ENCODE measurements at places on chromosomes 16 and 17.

DNA sequence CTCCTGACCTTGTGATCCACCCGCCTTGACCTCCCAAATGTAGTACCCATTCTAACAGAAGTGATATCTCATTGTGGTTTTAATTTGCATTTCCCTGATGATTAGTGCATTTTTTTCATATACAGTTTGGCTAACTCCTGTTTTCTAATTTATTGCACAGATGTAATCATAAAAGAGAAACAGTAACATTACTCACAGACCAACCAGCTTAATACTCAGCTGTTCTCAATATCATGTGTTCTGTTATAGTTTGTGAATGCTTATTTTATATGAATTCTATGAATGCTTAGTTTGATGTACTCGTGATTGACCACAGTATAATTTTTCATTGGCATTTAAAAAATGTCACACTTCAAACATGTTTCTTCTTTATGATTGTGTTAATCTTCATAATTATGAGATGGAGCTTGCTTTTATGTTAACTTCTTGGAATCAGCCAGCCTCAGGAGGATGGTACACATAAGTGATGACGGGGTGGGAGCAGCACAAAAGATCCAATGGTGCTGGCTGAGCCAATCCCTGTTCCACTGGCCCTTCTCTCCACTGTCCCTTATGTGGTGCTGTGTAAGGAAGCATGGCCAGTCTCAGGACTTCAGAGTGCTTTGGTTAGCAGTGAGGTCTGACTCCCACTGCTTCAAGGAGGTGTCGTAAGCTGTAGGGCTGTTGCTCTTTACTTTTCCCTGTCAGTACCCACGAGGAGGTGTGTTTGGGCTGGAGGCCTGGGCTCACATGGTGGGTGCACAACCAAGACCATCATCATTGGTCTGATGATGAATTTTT lies 191.0 kb downstream of the SPECC1 start:
- DNase-seq = no peak

GRCh38 chr16:84603140-84603816 lies 14.6 kb downstream of the COTL1 start:
- DNase-seq = no peak

DNA sequence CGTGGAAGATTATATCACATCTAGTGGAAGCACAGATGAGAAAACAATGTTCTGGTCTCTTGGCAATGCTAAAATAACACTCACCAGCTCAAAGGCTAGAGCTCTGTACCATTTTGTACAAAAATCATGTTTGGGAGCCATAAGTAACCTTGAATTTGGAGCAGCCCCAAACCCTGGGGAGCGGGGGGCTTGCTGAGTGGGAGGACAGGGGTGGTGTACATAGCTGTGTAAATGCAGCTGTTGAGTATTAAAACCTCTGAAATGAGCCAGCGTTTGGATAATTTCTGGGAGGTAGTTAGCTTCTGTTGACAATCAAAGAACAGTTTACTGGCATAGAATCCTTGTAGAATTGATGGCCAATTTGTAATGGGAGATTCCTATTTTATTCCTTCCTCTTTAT lies 4.3 kb downstream of the MYH8 start:
- no peak for DNase-seq

DNA sequence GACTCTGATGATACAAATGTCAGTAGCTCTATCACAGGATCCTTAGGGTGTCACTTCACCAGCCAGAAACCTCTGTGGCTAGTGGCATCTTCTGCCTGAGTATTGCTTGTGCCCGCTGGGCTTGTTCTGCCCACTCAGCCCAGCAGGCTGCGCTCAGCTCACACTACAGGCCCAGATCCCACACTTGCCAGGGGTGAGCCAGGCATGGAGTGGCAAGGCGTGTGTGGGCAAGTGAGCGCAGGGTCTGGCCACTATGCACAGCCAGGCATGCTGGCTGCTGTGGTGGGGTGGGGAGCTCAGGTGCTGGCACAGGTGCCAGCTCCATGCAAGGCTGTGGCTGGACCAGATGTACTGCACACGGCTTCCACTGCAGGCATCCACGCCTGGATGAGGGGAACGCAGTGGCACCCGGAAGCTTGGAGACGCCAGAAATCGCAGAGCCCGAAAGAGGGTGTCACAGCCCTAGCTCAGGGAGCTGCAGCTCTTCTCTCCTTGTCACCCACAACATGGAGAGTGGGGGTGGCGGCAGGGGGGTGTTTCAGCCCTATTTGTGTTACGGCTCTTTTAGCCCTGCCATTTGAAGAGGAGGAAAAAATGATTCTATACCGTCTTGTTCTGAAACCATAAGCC lies 10.2 kb downstream of the CFAP97D1 start:
- DNase-seq = no peak

GRCh38 chr16:11640987-11641817 lies 27.1 kb upstream of the SNN start:
- DNase-seq = no peak

DNA sequence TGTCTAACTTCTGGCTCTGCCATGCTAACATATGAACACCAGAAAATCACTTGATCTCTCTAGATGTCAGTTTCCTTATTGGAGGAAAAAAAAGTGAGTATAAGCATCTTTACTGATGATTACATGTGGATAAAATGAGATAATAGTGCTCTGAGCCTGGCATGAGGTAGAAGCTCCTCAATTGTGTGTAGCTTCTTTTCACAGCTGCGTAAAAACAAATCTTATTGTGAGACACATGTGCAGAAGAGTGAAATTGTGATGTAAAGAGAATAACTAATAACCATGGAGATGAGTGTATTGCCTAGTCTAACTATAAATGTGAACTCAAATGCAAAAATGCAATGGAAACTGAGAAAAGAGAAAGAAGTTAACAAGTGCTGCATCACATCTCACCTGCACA lies 44.7 kb downstream of the CDH11 start:
- no peak for DNase-seq

DNA sequence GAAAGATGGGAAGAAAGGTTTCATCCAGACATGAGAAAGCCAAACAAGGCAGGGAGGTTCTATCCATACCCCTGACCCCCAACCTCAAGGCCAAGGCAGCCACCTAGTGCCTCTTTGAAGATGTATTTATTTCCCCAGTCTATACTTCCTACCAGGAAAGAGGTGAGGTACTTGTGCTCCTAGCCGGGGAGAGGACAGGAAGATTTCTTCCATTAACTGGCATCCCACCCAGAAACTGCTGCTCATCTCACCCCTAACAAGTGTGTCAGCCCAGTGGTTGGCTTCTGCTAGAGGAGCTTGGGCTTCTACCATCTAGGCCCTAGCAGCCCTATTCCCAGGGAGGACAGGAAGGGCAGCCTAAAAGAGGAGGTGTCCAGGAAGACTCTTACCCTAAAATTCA lies 8.9 kb downstream of the COPZ2 start:
- DNase-seq = no peak

GRCh38 chr17:9893411-9894012 lies 11.6 kb downstream of the RCVRN start:
- no peak for DNase-seq

GRCh38 chr16:81601601-81602255 lies 157.1 kb downstream of the CMIP start:
- no peak for DNase-seq

DNA sequence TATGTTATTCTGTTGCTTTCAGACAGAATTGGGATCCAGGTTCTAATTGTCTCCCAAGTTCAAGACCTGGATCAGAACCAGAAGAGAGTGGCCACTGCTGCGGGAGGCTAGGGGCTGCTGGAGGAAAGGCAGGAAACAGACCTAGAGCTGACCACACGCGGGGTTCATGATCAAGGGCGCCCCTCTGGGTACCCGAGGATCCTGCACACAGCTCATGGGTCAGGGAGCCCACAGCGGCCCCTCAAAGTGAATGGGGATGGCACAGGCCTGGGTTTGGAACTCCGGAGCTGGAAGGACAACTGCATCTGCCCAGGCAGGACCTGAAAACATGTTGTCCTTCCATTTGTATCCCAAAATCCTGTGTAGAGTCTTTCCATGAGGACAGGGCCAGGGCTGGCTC lies 107.0 kb downstream of the RMI2 start:
- no peak for DNase-seq

GRCh38 chr16:66212428-66212827 lies 154.1 kb upstream of the CDH5 start:
- DNase-seq = no peak

DNA sequence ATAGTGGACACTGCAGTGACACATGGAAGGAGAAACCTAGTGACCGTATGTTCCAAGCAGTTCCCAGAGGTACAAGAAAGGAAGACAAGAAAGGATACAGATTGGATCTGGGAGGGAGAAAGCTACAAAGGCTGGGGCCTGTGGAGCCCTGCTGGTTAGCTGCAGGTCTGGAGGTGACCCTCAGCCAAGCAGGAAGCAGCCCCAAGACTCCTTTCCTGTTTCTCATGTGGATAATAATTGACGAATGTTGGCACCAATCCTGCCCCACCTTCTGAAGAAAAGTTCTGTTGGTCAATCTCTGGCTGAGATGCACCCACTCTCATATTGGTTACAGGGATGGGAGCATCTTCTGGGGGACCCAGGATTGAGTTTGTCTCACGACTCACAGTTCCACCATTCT lies 99.8 kb downstream of the SHISA6 start:
- DNase-seq = no peak

- no peak for DNase-seq
These were observed 14.2 kb downstream of the APOH start for GRCh38 chr17:66214884-66215528.

- DNase-seq = no peak
These were observed 401.3 kb downstream of the WWOX start for GRCh38 chr16:78500659-78501270.

All from activated CD4-positive, alpha-beta T cell treated with anti-CD3 and anti-CD28 coated beads for 1 hour (primary cell).